Stimulated activated CD8-positive, alpha-beta memory T cell treated with anti-CD3 and anti-CD28 coated beads, Interleukin-12 subunit alpha, Interleukin-12 subunit beta, amount 100 ng/mL, for 1 hour (primary cell): ENCODE measurements at places on chromosomes 6 and 20.

GRCh38 chr6:28742668-28743270, 181.0 kb downstream of the TRIM27 start:
- DNase-seq, result no peak

DNA sequence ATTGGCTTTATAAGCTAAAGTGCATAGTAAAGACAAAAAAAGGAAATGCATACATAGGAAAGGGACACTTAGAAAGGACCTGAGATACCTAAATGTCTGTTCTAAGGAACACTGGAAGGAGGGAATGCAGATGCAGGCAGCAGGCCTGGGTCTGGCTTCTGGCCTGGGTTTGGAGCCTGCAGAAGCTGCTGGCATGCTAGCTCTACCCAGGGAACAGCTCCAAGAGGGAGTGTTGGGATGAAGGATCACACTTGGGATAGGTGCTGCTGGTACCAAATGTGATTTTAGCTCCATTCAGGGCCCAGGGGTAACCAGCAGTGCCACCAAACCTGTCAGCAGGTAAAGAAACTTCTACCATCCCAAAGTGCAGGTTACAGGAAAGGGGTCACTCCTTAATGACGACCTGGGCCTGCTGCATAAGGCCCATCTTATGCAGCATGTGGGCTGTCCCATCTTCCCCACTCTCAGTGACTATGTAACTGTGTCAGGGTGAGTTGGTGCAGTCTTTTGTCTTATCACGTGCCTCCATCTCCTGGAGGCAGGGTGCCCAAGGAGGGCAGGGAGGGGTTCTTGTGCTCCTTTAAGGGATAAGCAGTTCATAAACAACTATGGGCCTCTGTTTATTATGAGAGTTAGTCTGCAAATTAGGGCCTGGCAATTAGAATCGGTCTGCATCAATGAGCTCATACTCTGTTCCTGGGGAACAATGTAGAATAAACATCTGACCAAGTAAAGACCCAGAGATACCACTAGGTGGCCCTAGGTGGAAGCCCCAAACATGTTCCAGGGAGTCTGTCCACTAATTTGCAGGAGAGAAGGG, 26.9 kb downstream of the DDX27 start:
- DNase-seq, result peak; percentile 5

DNA sequence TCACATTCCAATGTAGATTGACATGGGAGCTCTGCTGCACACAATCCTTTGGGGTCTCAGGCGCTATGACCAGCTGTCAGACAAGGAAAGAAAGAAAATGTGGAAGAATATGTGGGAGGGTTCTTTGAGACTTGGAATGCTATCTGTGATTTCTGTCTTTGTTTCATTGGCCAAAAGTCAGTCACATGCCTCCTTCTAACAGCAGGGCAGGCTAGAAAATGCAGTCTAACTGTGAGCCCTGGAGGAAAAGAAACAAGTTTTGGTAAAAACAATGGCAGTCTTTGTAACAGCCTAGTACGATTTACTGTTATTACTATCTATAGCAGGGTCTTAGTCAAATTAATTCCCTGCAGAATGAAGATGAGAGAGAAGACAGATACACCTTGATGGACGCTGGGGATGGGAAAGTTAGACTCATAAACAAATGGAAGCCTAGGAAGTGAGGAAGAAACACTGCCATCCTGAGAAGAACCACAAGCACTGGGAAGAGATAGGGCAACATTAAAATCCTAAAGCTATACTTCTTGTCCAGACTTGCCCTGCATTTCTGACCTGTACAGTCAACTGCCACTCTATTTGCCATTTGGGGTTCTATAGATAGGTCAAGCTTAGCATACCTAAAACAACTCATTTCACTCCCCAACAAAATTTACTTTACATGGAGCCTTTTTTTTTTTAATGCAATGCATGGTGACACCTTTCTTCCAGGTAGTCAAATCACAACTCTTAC, 833.0 kb downstream of the KIF16B start:
- no peak for DNase-seq

DNA sequence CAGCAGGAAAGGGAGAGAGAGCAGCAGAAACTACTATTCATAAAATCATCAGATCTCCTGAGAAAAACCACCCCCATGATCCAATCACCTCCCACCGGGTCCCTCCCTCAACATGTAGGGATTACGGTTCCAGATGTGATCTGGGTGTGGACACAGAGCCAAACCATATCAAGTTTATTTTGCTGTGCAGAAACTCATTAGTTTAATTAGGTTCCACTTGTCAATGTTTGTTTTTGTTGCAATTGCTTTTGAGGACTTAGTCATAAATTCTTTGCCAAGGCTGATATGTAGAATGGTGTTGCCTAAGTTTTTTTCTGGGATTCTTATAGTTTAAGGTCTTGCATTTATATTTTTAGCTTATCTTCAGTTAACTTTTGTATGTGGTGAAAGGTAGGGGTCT, 422.0 kb upstream of the HS3ST5 start:
- no peak for DNase-seq

DNA sequence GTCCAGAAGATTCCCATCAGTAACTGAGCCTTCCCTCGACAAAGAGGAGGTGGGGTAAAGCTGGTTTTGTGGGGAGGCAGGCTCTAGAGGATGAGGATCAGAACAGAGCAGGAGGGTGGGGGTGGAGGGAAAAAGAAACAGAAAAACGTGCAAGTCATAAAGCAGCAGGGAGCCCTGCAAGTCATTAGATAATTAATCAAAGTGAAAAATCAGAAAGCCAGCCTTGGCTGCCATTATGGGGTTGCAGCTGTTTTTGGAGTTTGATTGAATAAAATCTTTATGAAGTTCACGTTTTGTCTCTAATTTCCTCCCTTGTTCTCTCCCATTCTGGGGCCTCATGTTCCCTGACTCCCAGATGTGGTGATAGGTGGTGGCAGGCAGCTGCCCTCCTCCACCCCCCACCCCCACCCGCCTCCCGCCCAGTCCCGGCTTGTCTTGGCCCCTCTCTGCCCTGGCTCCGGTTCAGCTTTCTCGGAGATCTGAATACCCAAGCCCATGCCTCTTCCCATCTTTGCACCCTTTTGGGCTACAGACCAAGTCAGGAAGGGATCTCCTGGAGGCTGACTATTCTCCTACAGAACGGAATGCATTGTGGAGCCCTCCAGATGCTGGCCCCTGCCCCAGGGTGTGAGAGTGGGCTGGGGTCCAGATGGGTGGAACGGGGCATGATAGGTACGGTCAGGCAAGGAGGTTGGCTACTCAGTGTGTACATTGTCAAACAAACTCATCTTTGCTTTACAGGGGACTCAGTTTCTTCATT, 141.8 kb downstream of the CDC5L start:
- no peak for DNase-seq

DNA sequence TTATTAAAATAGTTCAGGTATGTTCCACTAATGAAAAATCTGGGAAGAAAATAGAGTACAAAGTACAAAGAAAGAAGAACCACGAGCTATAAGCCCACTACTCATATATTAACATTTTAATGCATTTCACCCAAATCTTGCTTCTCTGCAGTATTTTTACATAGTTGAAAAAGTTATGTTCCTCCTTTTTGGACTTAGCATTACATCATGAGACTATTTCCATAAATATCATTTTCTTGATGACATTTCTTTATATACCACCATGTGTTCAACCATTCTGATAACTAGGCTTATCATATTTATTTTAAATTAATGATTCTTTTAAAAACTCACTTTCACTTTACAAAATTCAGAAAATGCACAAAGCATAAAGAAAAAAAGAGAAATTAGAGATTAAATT, 3.0 kb downstream of the IPCEF1 start:
- no peak for DNase-seq

GRCh38 chr6:149891259-149891658, 6.7 kb downstream of the RAET1E start:
- no peak for DNase-seq

DNA sequence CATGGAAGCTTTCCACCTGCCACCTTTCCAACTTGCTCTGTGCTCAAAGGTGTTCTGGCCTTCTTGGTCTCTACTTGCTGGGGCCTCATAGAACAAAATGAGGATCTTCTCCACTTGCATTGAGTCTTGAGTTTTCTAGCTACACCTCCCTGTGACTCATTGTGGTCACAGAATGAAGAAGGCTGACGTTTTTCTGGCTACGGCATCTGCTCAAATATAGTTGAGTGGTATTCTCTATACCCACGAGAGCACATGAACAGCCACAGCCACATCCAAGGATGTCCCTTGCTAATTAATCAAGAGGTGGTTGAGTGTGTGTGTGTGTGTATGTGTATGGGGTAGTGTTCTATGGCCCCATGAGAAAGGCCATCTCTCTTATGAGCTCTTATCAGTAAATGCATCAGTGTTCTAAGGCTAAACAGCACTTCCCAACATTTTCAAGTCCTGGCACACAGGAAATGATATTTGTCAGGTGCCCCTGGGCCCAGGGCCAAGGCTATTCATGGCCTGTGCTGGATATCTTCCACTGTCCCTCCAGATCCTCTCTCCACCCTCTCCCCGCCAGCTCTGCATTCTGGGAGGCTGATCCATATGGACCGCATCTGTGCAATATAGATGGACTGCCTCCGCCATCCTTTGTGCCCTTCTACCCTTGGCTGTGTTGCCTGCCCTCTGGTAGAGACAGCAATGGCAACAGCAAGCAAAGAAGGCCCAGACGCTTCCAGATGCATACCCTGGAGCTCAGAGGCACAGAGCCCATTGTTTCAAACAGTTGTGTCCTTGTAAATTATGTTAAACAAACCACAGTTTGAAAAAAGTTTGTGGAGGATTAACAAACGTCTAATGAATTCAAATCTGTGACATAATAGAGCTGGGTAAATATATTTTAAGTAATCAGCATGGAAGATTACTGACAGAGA, 150.2 kb downstream of the LRFN2 start:
- no peak for DNase-seq

DNA sequence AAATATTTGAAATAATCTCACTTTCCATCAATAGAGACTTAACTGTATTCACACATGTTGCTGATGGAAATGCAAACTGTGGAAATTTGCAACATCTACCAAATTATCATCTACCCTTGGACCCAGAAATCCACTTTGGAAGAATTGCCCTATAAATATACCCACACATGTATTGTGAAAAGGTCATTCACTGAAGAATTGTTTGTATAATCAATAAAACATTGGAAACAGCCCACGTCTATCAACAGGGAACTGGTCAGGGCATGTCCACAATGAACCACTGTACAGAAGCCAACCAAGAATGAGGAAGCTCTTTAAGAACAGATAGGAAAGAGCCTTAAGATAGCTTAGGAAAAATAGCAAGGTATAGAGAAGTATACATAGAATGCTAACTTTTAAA, 36.2 kb downstream of the PXDC1 start:
- DNase-seq, result no peak

DNA sequence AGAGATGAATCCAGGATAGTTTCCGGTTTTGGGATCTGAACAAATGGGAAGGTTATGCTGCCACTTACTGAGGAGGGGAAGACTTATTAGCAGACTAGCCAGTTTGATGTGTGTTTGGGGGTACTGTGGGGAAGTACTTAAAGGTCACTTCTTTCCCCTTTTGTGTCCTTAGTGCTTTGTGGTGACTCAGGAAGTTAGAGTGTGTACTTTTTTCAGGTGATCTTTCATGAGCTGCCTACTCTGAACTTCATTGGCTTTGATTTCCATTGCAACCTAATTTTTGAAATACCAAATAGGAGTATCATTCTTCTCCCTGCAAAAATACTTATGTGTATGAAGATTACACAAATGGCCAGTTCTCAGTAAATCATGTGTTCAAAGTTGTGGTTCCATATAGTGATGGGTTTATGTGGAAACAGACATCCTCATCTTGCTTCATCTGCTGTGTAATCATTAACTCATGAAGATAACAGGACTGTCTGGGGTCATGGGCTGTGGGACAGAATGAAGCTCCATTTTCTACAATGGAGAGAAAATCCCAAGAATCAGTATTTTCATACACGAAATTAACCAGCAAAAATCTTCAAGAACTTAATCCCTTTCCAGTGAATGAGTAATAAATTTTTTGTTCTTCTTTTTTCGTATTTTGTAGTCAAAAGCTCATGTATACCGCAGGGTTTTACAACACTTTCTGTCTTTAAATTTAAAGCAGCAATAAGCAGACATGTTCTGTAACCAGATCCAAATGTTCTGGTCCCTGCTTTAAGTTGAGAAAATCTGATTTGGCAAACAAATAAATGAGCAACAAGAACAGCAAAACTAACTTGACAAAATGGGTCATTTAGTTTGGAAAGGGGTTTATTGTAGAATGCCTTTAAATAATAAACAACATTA, 272.2 kb upstream of the FLRT3 start:
- no peak for DNase-seq

GRCh38 chr6:24910961-24911725, 24.6 kb downstream of the RIPOR2 start:
- DNase-seq, result no peak

DNA sequence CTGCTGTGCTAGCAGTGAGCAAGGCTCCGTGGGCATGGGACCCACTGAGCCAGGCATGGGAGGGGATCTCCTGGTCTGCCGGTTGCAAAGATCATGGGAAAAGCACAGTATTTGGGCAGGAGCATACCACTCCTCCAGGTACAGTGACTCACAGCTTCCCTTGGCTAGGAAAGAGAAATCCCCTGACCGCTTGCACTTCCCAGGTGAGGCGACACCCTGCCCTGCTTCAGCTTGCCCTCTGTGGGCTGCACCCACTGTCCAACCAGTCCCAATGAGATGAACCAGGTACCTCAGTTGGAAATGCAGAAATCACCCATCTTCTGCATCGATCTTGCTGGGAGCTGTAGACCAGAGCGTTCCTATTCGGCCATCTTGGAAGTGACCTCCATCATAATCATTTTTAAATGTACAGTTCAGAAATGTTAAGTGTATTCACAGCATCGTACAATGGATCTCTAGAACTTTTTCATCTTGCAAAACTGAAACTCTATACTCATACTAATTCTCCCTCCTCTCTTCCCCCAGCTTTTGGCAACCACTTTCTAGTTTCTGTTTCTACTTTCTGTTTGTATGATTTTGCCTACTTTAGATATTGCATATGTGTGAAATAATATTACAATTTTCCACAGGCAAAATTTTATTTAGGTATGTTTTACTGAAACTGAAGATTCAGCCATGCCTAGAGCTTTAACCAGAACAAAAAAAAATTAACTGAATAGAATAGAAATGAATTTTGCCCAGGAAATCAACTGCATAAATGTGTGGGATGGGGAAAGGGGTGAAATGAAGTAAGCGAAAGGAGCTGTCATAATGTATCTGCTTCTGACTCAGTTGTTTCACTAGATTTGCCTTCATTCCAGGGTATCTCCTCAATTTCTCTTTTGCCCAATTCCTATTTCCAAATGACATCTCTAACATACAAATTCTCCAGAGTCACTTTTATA, 100.0 kb downstream of the RWDD2A start:
- DNase-seq, result no peak

- no peak for DNase-seq
Measured at GRCh38 chr6:30685157-30686008, 1.1 kb downstream of the PPP1R18 start.

DNA sequence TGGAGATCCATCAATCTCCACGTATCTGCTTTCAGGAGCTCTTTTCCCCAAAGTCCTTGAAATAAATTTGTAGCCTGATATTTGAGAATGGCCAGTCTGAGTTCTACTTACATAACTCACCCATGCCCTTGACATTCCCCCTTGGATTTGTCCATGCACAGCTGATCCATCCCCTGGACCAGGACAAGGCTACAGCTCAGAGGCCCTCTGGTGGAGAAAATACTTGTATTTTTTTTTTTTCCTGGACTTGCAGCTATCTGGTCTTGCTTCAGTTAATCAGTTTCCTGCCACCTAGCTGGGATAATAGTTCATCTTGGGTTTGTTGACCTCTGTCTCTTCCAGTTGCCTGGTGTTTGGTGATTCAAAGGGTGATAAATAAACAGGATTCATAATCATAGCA, 467.6 kb downstream of the DHX35 start:
- DNase-seq, result no peak
